ENCODE measurements at places on chromosomes 12 and 14. TPM values are rescaled to one million over a fixed set of nuclear protein-coding genes. Genes with fewer than 3 reads are reported as not detected.

Gene DTX3
- total RNA-seq = 14.7 TPM

Gene NKX2-1
- not detected for total RNA-seq

Gene NEK9
- total RNA-seq = 42.9 TPM

Gene GARIN6
- total RNA-seq = not detected

Gene RHOF
- 3.6 TPM for total RNA-seq

Gene PMCH
- total RNA-seq = not detected

Gene TAS2R31
- 5.6 TPM for total RNA-seq
